ENCODE measurements at places on chromosomes 13 and 19.

- DNase-seq, result no peak
These were observed 8.0 kb downstream of the SPHK2 start for GRCh38 chr19:48627201-48627864.

DNA sequence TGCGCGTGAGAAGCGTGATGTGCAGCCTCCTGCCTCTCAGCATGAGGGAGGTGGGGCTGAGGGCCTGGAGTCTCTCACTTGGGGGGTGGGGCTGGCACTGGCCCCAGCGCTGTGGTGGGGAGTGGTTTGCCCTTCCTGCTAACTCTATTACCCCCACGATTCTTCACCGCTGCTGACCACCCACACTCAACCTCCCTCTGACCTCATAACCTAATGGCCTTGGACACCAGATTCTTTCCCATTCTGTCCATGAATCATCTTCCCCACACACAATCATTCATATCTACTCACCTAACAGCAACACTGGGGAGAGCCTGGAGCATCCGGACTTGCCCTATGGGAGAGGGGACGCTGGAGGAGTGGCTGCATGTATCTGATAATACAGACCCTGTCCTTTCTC lies 8.7 kb downstream of the CD177 start:
- no peak for DNase-seq

DNA sequence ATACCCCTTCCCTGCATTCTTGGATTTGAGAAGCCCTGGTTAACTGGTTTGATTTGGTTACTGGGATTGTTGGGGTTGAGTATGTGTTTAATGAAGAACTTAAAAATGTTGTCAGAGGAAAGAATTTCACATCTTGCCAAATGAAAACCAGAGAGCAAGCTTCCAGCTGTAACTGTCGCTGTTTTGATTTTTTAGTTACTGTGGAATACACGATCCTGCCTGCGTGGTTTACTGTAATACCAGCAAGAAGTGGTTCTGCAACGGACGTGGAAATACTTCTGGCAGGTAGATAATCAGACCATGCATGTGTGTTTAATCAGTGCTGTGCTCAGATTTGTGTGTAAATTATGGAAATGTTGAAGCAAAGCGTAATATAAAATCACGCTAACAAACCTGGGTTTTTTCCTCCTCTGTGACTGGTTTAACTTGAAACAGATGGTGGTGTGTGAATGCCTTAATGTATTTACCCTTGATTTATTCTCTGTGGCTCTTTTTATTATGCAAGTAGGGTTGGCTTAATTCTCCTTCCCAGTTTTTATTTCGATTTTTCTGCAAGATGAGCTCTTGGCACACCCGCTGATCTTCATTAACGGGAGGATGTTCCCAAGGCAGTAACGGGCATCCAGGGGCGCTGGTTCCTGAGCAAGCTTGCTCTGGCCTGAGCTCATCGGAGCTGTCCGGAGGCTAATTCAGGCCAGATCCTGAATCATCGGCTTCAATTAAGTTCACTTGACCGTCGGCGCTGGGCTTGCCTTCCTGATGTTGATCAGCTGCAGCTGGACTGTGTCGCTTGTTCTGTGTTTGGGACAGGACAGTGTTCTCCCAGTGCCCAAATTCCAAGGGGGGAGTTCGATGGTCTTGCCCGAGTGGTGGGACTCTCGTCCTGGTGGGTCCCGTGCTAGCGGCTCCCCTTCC lies 16.0 kb downstream of the UPF1 start:
- DNase-seq, result no peak

- no peak for DNase-seq
These were observed 157.4 kb upstream of the SOX1 start for GRCh38 chr13:111909501-111909900.

- DNase-seq, result no peak
These were observed 2151.4 kb upstream of the PCDH20 start for GRCh38 chr13:63567031-63567430.

- no peak for DNase-seq
These were observed 601.3 kb upstream of the MIR17HG start for GRCh38 chr13:90746230-90746629.

GRCh38 chr19:48489608-48490216 lies 20.5 kb downstream of the CYTH2 start:
- no peak for DNase-seq

DNA sequence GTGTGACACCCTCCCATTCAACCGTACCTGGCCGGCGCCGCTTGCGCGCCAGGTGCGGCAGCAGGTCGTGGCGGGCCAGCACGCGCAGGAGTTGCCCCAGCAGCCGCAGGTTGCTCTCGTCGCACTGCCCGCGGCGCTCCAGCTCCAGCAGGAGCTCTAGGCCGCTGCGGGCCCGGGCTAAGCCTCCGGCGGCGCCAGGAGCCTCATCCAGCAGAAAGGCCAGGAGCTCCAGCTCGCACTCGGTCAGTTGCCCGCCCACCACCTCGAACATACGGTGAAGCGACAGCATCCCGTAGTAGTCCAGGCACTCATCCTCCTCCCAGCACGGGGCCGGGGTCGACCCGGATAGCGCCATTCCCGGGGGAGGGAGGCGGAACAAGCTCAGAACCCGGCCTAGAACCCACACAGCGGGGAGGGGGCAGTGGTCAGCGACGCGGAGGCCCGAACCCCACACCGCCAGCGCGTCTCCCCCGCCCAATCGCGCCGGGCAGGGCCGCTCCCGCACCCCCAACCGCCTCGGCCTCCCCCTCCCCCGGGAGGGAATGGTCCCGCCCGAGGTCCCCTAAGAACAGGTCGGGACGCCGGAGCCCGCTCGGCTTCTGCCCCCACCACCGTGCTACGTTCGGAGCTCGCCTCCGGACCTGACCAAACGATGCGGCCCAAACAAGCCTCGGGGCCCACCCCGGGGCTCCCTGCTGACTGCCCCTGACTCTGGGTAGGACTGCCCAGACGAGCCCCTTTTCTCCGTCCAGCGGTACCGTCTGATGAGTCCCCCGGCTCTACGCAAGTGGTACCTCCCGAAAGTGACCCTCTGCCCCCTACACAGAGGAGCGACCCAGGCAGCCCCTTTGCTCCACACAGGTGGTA lies 591 bp downstream of the DEDD2 start:
- DNase-seq, result no peak

DNA sequence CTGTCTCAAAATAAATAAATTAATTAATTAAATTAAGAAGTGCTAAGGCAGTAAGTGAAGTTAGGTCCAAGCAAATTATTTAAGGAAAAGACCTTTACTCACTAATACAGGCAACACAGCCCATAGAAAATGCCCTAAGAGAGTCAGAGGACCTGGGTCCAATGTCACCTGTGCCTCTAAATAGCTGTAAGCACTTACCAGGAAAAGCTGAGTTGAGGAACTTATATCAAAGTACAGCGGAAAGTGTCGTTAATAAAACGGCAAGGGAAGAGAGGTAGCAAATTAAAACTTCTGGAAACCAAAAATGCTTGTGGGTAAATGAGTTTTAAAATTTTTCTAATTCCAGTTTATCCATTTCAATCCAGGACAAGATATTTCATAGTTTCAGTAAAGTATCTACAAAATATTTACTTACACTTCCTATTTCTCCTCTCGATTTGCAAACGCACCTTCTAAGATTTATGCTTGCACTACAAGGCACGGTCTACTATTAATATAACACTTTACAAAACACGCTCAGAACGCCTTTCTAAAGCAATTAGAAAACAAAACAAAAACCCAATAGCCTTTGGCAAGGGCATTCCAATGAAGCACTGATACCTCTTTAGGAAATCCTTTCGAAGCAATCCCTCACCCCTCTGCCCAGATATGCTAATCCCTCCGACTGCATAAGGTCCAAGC lies 963 bp downstream of the VPS36 start:
- no peak for DNase-seq

GRCh38 chr13:21048901-21049698 lies 12.3 kb downstream of the LATS2 start:
- no peak for DNase-seq

GRCh38 chr13:75530549-75530961 lies 7.1 kb downstream of the COMMD6 start:
- peak; percentile 16 for DNase-seq

DNA sequence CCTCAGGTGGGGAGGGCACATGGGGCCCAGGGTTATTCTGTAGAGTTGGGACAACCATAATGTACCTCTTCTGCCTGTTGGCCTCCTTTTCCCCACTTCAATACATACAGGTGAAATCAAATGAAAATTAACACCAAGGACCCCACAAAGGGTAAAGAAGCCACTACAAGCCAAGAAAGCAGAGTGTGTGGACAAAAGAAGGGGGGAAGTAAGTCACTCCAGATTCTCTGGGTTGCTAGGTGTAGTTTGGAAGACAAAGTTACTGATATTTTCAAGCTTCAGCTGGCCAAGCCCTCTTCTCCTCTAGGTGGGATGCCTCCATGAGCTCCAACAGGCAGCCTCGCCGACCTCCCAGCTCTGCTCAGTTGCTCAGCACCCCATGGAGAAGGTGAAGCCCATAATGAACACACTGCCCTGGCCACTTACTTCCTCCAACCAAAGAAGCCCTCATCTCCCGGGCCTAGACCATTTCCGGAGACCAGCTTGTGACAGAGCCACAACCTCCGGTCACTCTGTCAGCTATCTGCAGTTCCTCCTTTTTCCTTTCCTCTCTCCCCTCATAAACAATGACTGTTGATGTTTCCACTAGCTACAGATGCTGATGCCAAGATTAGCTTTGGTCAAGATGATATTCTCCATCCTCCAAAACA lies 66.8 kb upstream of the MED4 start:
- no peak for DNase-seq

- no peak for DNase-seq
These were observed 4.5 kb downstream of the SLITRK1 start for GRCh38 chr13:83877651-83878355.

- DNase-seq, result no peak
These were observed 20.1 kb downstream of the RASA3 start for GRCh38 chr13:114112231-114112825.

DNA sequence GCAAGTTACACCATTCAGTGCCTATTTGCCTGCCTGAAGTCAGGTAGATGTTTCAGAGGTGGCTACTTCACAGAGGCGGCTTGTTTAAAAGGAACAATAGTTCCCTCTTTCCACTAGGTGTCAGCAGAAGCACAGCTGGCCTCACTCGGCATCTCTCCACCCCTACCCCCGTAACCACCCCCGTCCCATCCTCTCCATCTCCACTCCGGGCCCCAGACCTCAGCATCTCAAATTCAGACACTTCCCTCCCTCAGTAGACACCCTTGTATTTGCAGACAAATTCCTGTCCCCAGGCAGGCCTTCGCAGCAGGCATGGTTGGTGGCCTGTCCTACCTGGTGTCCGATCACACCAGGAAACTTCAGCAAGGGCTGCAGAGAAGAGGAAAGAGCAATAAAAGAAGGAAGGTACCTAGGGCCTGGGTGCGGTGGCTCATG lies 9.1 kb upstream of the DPP9 start:
- DNase-seq, result peak; percentile 51

DNA sequence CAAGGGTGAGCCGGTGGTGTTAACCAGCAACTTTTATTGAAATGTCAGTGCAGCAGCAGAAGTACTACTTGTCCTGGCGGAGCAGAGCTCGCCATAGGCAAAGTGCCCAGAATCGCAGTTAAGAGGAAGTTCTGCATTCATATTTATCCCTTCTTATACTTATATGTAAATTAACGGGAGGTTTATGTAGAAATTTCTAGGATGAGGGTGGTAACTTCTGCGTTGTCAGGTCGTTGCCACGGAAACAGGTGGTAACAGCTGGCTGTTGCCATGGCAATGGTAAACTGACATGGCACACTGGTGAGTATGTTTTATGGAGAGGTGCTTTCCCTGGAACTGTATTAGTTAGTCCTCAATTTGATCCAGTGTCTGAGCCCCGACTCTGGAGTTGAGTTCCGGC lies 2494.9 kb upstream of the PCDH20 start:
- no peak for DNase-seq

DNA sequence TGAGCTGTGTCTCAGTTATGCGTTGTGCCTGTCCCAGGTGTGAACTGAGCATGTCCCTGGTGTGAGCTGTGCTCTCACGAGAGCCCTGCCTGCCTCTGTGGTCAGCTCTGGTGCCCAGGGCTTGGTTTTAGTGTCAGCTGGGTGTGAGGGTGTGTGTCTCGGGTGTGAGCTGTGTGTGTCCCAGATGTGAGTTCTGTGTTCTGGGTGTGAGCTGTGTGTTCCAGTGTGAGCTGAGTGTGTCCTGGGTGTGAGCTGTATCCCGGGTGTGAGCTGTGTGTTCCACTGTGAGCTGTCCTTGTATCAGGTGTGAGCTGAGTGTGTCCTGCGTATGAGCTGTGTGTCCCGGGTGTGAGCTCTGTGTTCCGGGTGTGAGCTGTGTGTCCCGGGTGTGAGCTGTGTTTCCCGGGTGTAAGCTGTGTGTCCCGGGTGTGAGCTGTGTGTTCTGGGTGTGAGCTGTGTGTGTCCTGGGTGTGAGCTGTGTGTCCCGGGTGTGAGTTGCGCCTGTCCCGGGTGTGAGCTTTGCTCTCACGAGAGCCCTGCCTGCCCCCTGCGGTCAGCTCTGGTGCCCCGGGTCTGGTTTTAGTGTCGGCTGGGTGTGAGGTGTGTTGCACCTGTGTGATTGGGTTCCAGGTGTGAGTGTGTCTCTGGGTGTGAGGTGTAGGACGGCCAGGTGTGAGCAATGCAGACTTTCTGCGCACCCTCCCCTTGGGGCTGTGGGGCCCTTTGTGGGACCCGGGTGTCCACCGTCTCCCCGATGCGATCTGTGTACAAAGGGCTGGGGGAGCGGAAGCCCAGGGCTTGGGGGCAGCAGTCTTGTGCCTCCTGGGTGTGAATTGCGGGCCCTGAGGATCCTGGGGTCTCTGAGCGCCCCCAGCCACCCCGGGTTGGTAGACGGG lies 7.1 kb upstream of the PEAK3 start:
- no peak for DNase-seq

- DNase-seq, result no peak
These were observed 66.7 kb downstream of the CDADC1 start for GRCh38 chr13:49314344-49314882.

DNA sequence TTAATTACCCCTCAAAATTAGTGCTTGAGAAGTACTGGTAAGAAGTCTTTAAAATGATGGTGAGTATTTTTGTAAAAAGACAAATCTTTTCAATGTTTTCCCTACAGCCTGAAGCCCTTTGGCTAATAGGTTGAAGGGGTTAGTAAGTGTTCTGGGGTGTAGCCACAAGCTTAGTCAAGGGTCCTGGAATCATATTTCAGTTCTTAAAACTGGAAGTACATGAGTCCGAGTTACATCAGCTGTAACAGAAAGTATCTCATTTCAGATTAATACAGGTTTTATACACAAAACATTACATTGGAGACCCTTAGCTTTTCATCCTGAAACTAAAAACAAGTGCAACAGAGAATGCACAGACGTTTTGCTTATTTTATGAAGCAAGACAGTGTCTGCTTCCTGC lies 52.7 kb upstream of the TEX29 start:
- DNase-seq, result no peak

- no peak for DNase-seq
These were observed 526 bp downstream of the NFIX start for GRCh38 chr19:12995596-12996405.

GRCh38 chr19:13817615-13818371 lies 22.6 kb downstream of the ZSWIM4 start:
- DNase-seq, result peak; percentile 32

- no peak for DNase-seq
These were observed 36.5 kb upstream of the TEX29 start for GRCh38 chr13:111283991-111284390.

- no peak for DNase-seq
These were observed 595 bp downstream of the ZNF440 start for GRCh38 chr19:11814700-11815035.
